ENCODE measurements at places on chromosomes 12 and 14.

- no peak for DNase-seq
Measured at GRCh38 chr12:121167232-121167820, 34.6 kb downstream of the P2RX7 start.

- DNase-seq: no peak
Measured at GRCh38 chr14:102901633-102902032, 20.8 kb upstream of the AMN start.

DNA sequence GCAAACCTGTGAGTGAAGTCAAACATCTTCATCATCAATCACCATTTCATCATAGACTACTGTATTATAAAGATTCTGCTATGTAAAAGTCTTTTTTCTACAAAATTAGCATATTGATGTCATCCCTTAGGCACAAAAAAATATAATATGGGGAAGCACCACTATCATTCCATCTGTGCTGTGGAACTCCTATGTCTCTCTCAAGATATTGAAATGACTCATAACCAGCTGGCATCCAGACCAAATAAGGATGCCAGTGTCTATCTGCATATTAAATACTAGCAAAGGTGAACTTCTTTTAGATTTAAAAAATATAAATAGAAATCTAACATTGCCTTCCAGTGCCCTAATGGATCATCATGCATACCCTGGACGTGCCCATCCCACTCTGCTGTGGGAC is 17.9 kb upstream of the DCAF5 start:
- no peak for DNase-seq

DNA sequence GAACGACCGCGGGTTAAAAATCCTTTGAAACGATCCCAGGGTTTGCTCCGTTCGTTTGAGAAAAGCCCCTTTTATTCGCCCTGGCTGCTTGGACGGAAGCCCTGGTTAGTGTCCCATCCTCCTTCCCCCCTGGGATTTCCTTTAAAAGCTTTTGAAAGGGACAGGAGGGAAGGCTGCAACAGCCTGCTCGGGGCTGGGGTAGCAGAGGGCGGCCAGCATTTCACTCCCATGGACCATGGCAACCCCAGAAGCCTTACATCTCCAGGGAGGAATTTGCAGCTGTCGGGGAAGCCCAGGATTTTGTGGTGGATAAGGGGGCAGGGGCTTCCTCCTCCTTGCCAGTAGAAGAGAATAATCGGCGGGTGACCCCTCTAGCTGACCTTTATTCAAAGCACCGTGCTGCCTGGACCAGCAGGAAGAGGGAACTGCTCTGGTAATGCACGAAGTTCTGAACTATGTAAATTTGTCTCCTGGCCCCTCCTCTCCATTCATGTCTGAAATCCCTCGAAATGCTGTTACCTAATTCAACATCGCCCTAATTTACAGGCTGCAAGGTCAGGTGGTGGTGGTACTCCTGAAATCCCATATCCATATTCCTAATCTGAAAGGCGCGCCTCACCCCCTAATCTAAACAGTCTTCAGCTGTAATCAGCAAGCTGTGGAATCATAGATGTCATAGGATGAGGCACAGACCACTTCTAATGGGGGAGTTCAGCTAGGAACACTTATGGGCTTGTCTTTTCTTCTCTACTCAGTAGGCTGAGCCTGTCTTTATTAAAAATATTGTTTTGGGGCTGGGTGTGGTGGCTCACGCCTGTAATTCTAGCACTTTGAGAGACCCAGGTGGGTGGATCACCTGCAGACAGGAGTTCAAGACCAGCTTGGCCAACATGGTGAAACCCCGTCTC is 1.0 kb upstream of the CLIP1 start:
- no peak for DNase-seq

GRCh38 chr14:76955575-76956315 is 72.8 kb downstream of the IRF2BPL start:
- no peak for DNase-seq

- DNase-seq: no peak
Measured at GRCh38 chr12:91937706-91938105, 207.9 kb downstream of the BTG1 start.

DNA sequence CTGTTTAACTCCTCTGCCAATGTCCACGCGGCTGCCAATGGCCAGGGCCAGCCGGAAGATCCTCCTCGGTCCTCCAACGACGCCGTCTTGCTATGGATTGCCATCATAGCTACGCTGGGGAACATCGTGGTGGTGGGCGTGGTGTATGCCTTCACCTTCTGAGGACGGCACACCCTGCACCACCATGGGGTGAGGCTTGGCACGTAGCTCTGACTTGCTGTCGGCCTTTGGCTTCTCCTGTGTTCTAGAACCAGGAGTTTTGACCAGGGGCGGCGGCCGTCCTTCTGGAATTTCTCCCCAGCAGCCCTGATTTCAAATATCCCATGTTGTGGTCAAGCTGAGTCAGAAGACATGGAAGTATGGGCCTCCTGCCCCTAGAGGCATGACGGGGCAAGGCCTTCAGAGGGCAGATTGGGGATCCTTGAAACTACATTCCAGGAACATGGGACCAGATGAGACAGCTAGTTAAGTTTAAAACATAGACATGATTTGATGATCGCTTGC is 47.5 kb downstream of the C14orf132 start:
- DNase-seq: no peak

DNA sequence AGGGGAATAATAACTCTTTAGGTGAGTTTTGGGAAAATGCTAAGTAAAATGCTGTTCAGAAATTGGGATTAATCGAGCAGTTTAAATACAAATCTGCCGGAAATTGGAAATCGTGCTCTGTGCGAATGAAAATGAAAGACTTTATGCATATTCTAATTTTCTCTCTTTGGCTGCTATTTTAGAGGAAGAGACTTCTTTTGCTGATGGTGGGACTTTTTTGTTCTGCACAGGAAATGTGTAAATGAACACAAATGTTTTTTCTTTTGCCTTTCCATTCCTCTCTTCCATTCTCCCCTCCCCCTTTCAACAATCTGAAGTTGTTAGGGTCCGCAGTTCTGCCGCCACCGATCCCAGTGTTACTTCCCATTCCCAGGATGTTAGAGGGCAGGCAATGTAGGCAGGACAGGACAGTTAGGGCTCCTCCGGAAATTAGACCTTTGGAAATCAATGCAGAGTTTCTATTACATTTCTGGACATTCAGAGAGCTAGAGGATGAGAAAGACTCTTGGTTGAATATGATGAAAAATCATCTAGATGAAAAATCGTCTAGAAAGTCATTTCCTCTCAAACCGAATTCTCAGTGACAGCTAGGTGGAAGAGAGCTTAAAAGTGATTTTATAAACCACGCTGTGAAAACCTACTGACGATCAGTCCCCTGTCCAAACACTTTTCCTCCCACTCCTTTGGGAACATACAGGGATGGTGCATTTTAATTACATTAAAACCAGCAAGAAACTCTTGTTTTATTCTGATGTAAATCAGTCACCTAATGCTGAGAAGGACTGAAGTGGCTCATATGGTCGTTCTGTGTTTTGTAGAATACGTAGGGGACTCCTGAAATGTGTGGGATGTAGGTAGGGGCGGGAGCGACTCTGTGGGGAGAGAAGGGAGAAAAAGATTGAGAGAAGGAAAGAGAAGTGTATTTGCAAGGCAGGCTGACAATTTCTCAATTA is 17.8 kb downstream of the FOXG1 start:
- no peak for DNase-seq

DNA sequence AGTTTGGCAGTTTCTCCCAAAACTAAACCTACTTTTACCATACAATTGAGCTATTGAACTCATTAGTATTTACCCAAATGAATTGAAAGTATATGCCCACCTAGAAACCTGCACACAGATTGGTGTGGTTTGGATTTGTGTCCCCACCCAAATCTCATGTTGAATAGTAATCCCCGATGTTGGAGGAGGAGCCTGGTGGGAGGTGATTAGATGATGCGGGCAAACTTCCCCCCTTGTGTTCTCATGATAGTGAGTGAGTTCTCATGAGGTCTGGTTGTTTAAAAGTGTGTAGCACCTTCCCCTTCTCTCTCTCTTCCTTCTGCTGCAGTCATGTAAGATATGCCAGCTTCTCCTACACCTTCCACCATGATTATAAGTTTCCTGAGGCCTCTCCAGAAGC is 4.0 kb upstream of the KRT6C start:
- no peak for DNase-seq

GRCh38 chr12:61854902-61855301 is 405.3 kb upstream of the USP15 start:
- no peak for DNase-seq

DNA sequence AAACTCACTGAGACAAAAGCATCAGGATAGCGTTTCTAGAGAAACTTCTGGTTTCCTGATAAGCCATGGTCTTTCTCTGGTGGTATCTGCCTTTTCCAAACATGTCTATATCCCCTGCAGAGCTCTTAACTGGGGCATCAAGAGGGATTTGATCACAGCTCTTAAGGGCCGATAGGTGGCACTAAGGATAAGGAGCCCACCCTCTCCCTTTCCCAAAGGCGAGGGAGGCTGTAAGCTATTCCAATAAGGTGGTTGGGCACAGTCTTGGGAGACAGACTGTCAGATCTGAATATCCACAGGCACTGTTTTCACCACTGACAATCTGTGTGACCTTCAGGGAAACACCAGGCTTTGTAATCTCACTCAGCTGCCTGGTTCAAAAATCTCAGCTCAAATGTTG is 206.0 kb downstream of the ADGRD1 start:
- peak; percentile 23 for DNase-seq

- DNase-seq: no peak
Measured at GRCh38 chr14:71384007-71384845, 477.0 kb downstream of the PCNX1 start.

DNA sequence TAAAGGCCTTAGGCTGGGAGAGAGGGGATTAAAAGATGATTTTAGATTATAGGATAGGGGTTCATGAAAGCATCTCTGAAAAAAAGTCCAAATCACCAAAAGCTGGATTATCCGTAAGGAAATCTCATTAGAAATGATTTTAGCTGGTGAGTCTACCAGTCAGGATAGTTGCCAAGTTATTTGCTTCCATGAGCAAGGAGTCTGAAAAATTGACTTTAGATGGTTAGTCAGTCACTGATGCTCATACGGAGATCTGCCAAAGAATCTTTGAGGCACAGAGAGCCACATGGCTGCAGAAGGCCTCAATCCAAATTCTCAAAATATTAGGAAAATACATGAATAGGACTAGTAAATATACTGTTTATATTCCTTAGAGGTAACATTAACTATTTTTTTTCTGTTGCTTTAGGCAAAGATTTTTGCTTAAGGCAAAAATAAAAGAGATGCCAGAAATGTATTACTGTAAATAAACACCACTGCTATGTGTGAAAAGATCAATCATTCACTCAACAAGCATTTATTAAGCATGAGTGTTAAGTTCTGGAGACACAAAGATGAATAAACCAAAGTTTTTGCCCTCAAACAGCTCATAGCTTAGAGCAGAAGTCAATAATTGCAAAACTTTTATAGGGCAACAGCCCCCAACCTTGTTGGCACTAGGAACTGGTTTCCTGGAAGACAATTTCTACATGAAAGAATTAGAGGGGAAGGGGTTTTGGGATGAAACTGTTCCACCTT is 105.2 kb downstream of the BBS10 start:
- DNase-seq: no peak

DNA sequence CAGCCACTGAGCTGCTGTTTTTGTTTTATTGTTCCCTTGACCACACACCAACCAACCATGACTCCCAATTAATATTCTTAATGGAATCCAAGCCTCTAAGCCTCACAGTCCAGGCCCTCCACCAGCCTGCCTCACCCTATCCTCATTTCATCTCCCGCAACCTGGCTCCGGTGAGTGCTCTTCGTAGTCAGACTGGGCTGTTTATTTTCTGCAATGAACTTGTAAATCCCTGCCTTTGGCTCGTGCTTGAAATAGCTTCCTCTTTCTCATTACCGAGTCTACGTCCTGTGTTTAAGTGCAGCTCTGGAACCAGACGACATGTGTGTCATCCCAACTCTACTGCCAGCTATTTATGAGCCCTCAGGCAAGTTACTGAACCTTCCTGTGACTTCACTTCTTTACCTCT is 12.4 kb upstream of the ETFBKMT start:
- DNase-seq: no peak

DNA sequence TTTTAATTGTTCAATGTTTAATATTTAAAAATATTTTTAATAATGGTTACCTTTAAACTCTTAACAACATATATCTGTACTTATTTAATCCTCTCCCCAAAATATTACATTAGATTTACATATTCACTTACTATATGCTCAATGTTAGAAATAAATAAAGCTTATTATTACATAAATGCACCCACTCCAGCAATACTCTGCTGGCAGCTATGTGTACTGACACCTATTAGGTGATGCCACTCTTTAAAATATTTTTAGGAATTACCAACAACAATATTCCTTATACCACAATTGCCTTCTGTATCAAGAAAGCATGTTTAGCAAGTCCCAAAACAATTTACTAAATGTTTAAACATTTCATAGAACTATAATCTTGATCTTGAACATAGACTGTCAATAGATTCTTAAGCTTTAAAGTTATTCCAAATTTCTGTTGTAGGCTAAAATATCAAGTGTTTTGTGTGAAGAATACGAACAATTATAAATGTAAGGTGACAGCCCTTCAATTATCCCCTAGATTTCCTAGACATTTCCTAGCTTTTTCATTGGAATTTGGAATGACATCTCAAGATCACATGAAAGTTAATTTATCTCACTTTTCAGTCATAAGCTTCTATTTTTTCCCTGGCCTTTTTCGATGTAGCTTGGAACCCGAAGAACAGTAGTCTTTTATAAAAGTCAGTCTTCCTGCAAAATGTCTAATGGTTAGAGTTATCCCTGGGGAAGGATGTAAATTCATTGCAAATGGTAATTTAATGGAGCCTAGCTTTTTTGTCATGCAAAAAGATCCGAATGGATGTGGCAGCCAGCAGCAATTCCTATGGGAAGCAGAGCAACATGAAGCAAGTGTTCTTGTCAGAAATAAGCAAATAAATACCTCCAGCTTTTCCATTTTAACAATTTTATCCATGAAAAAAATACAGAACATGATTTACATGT is 907.5 kb upstream of the ATXN7L3B start:
- peak; percentile 40 for DNase-seq

- no peak for DNase-seq
Measured at GRCh38 chr12:106629797-106630659, 47.2 kb downstream of the RFX4 start.

GRCh38 chr12:52980096-52980649 is 26.1 kb upstream of the EIF4B start:
- DNase-seq: no peak

GRCh38 chr14:65132855-65133254 is 30.5 kb upstream of the MAX start:
- DNase-seq: no peak

DNA sequence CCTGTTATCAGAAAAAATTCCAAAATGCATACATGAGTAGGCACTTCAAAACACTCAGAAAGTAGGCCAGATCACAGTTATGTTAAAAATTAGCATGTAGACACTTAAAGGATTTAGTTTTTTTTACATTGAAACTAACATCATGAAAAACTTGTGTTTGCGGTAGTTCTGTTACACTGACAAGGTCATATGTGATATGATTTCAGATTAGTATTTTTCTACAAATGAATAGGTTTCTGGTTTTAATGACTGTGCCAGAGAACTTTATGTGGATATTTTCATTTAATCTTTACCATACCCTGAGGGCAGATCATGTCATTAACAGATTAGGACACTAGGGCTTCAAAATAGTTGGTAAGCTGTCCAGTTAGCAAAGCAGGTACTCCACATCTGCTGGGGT is 20.7 kb downstream of the YARS2 start:
- DNase-seq: no peak

Data from iPS DF 19.7 (cell line).